SJSA1 (cell line): ENCODE measurements at places on chromosomes 3 and 15. TPM values are rescaled to one million over a fixed set of nuclear protein-coding genes. Genes with fewer than 3 reads are reported as not detected.

GRCh38 chr15:52193321-52193720, 2.1 kb upstream of the GNB5 start:
- no peak for DNase-seq

DNA sequence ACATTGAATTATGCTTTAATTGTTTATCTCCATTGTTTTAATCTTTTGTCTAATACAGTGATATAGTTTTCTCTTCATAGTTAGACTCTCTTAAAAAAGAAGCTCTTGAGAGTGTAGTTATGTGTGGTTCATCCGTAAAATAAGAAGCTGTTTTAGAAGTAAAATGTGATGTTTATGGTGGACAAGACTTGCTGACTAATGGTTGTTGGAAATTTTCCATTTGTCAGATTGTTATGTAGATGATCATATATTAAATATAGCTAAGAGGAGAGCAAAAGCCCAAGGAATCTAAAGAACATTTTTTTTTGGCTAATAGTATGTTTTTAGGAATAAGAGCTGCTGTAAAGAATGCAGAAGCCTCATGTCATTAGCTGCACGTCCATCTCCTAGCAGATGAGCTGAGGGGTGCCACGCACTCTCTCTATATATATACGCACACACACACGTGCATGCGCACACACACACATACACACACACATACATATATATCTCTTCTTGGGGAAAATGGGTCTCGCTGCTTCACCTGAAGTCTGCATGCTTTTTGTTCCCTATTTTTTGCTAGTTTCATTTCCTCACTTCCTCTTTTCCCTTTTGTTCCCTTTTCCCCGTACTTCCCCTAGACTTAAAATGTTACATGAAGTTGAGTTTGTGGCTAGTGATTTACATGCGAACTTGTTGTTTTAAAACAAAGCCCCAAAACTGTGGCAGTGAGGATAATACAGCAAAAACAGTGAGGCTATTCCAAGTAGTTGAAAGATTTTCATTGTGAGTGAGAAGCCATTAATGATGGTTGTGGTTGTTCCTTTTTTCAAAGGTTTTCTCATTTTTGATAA, 107.8 kb downstream of the MBNL1 start:
- no peak for DNase-seq

CCR8 gene
- total RNA-seq, result not detected in 2 replicates

CSTA gene
- total RNA-seq, result not detected in 2 replicates

ITPKA gene
- 4.4 and 5.7 TPM in 2 replicates for total RNA-seq

KLHL40 gene
- not detected in 2 replicates for total RNA-seq
